Fibroblast of upper back skin (primary cell): ENCODE measurements at places on chromosomes 4 and X.

- DNase-seq: peak; percentile 74
Measured at GRCh38 chrX:45385757-45386156, 185.1 kb upstream of the DIPK2B start.

DNA sequence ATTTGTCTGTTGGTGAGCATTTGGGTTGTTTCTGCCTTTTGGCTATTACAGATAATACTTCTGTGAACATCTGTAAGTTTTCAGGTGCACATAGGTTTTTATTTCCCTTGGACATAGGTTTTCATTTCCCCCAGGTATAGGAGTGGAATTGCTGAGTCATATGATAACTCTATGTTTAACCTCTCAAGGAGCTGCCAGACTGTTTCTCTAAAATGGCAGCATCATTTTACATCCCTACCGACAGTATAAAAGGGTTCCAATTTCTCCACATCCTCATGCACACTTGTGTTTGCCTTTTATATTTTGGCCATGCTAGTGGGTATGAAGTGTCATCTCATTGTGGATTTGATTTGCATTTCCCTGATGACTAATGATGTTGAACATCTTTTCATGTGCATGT is 53.5 kb downstream of the TMEM164 start:
- DNase-seq: no peak

GRCh38 chr4:7642741-7643458 is 208.2 kb upstream of the PSAPL1 start:
- no peak for DNase-seq

GRCh38 chr4:181870326-181870725 is 372.9 kb upstream of the TENM3 start:
- peak; percentile 66 for DNase-seq

GRCh38 chr4:16443504-16444088 is 217.3 kb upstream of the TAPT1 start:
- DNase-seq: peak; percentile 46

- DNase-seq: no peak
Measured at GRCh38 chr4:82138374-82138773, 235.4 kb downstream of the HNRNPD start.

GRCh38 chrX:73855546-73855945 is 292.5 kb downstream of the CHIC1 start:
- DNase-seq: peak; percentile 65

DNA sequence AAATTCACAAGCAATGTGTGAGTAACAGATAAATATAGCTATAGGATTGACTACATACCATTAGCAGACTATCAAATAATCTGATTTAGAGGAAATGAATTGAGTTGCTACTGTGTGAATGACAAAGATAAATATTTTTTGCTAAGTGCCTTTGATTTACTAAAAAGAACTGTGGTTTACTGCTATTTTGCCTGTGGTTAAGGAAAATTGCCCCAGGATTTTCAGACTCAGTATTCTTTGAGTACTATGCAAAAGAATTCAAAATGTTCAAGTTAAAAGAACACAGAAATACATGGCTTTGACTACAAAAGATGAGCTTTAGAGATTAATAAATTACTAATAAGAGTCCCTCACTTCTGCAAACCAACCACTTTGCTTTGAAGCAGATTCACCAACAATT is 853.8 kb downstream of the ADGRL3 start:
- DNase-seq: peak; percentile 16

- DNase-seq: no peak
Measured at GRCh38 chrX:54786967-54787366, 11.1 kb downstream of the ITIH6 start.

DNA sequence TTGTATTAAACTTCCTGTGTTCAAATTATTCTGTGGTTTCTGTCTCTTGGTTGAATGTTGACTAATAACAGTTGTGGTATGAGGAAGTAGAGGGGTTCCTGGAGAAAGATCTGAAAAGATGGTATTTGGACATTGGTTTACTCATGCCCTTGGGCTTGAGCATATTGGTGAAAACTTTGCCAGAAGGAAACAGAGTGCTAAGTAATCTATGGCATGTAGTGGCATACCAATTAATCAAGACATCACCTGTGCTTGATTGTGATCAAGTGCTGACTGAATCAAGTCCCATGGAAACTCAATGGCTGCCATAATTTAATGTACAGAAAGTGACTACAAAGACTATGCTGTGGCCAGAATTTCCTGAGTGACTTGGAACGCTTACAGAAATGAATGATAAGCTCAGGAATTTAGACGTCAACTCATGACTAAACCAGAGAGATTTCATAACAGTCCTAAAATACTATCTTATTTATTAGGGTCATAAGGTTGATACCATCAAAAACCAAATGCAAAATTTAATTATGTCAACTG is 2062.9 kb downstream of the ARAP2 start:
- DNase-seq: peak; percentile 97

- DNase-seq: no peak
Measured at GRCh38 chrX:39843318-39843717, 254.4 kb downstream of the BCOR start.

GRCh38 chr4:16652732-16653305 is 245.6 kb downstream of the LDB2 start:
- no peak for DNase-seq

DNA sequence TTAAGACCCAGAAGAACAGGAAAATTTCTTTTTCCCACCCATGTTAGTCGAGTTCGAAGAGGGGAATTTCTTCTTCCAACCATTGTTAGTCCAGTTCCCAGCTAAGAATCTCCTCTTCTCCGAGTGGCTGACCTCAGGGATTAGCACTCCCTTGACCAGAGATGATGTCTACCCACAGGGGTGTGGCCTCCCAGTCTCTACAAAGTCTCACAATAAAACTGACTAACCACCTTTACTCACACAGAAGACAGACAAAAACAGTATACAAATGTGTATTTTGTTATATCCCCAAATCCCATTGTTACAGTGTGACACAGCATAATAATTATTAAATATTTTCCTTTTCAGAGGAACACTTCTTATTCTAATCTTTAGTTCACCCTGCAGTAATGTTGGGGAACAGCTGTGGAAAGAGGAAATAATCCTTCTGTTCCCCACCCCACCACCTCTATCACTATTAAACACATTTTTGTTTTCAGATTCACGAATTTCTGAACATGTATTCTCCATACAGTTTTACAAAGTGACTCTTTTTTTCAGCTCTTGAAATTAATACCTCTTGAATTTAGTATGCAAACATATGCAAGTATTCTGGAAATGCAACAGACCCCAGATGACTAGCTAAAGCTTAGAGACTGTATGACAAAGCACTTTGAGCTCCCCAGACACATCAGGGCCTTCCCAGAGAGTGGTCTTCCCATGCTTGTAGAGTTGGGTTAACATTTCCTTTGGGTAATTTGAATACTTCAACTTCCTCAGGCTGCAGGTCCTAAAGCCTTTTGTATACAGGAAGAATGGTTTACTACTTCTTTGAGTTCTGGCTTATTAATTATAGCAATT is 62.5 kb upstream of the NFKB1 start:
- DNase-seq: peak; percentile 55

- no peak for DNase-seq
Measured at GRCh38 chrX:78624426-78624825, 34.7 kb downstream of the RTL3 start.

DNA sequence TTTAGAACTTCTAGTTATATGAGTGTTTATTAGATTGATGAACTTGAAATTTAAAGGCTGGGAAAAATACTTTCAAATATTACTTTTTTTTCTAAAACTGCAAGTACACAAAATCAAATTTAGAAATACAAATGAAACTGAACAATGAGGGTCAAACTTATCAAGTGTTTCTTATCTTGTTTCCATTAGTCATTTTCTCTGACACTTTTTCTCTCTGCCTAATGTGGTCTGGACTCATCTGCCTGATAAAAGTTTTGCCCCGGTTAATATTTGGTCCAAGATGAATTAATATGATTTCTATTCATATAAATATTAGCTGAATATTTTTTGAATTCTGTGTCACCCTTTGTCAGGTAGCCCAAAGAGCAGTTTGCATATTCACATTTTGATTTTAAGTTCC is 8.7 kb upstream of the HPGDS start:
- DNase-seq: no peak

GRCh38 chr4:113834298-113834697 is 72.8 kb upstream of the CAMK2D start:
- no peak for DNase-seq

GRCh38 chrX:130691576-130691975 is 211.4 kb downstream of the ENOX2 start:
- DNase-seq: no peak

DNA sequence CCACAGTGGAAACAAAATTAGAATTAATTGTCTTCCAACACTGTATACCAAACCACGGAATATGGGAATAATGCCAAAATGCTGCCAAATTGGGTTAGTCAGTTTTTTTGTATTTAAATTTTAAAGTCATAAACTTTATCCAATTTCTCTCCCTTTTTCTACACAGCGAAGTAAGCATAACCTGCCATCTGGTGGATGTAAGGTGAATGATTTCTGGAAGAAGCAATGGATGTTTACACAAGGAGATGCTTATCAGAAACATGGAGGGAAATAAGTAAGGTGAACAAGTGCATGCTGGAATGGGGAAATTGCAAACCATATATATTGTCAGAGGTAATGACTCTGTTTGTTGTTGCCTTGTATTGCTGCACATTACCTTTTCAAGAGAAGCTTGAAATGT is 691.9 kb downstream of the TECRL start:
- peak; percentile 0 for DNase-seq

DNA sequence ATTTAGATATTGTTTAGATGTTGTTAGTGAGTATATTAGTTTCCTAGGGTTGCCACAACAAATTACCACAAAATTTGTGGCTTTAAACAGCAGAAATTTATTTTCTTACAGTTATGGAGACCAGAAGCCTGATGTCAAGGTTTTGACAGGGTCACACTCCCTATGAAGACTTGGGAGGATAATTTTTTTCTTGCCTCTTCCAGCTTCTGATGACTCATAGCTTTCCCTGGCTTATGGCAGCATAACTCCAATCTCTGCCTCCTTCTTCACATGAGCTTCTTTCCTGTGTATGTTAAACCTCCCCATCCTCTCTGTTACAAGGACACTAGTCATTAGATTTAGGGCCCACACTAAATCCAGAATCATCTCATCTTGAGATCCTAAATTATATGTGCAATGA is 20.9 kb upstream of the RAB40A start:
- DNase-seq: peak; percentile 39

- no peak for DNase-seq
Measured at GRCh38 chr4:7673121-7673520, 238.4 kb upstream of the PSAPL1 start.

- DNase-seq: no peak
Measured at GRCh38 chr4:154838155-154838554, 57.1 kb downstream of the RBM46 start.

GRCh38 chr4:2802618-2803531 is 10.0 kb downstream of the SH3BP2 start:
- DNase-seq: no peak

GRCh38 chrX:12984603-12985319 is 9.9 kb downstream of the TMSB4X start:
- DNase-seq: peak; percentile 95

DNA sequence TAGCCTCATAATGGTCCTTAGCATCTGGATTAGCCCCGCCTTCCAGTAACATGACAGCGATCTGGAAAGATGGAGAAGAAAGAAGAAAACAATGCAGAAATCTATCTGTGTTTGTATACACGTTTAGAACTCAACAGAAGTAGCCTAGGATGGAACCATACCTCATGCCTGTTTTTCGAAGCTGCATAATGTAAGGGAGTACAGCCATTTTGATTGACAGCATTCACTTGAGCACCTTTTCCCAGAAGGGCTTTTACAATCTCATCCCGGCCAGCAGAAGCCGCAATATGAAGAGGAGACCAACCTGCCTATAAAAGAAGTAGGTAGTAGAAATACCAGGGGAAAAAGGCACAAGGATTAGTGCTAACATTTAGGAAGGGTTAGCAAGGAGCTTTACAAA is 3.5 kb downstream of the PSMD10 start:
- no peak for DNase-seq

- no peak for DNase-seq
Measured at GRCh38 chrX:153727123-153727931, 2.7 kb downstream of the ABCD1 start.

- DNase-seq: peak; percentile 79
Measured at GRCh38 chr4:135201081-135201480, 999.5 kb upstream of the PABPC4L start.

GRCh38 chr4:6812766-6813165 is 30.2 kb downstream of the KIAA0232 start:
- DNase-seq: no peak

GRCh38 chr4:100284129-100284880 is 94.0 kb upstream of the DDIT4L start:
- DNase-seq: no peak

GRCh38 chr4:127069675-127070074 is 563.1 kb upstream of the INTU start:
- DNase-seq: peak; percentile 12

DNA sequence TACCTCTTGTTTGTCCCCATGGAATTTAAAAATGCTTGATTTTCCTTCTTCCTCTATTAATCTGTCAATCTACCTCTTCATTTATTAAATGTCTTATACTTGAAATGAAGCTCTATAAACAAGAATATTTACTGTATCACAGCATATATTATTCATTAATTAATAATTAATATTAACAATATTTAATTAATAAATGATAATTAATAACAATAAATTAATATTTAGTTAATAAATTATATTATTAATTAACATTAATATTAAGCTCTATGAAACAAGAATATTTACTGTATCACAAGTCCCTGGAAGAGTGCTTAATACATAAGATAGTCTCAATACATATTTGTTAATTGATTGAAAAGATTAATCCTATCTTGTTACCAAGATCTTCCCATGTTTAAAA is 306.6 kb downstream of the STPG2 start:
- no peak for DNase-seq

- DNase-seq: no peak
Measured at GRCh38 chr4:184838249-184839074, 12.7 kb upstream of the ACSL1 start.

DNA sequence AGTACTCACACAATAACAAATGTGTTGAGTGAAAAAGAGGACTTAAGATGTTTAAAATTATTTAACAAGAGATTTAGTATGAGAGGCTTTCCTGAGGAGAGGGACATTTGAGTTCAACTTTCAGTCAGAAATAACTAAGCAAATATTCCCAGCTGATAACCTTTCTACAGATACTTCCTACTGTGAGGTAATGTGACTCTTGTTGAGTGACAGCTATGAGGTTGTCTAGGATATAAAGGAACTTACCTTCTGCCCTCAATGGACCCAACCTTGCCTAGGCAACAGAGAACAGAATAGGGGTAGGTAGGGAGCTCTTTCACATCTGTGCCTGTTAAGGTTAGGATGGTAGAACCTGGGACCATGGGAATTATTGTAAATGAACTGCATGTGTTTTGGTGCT is 54.7 kb downstream of the GLUD2 start:
- DNase-seq: no peak

- DNase-seq: peak; percentile 2
Measured at GRCh38 chrX:33725535-33726210, 406.4 kb downstream of the FAM47A start.

- no peak for DNase-seq
Measured at GRCh38 chrX:102491766-102492165, 20.2 kb upstream of the TCP11X2 start.

DNA sequence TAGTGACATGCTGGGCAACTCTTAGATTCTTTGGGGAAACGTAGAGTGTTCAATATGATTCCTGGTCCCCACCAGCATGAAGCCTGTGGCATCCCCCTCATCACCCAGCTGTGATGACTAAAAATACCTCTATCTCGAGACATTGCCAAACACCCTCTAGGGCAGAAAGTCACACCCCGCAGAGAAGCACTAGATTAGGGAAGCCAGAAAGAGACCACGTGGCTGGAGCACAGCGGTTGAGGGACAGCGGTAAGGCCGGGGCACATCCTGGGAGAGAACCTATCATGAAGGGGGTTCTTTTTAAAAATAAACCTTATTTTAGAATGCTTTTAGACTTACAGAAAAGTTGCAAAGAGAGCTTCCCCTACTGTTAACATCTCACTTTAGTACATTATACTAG is 11.0 kb downstream of the FAT1 start:
- DNase-seq: no peak
